ENCODE measurements at places on chromosomes 3 and 15. TPM values are rescaled to one million over a fixed set of nuclear protein-coding genes. Genes with fewer than 3 reads are reported as not detected.

GRCh38 chr3:46100812-46101211 lies 73.5 kb upstream of the XCR1 start:
- H3K4me1 ChIP-seq = peaks cover 18% of the 10 kb centered on the region
- DNase-seq = no peak
- peaks cover 6% of the 10 kb centered on the region for H3K36me3 ChIP-seq
- no peaks in the 10 kb centered on the region for H3K27me3 ChIP-seq
- H3K27ac ChIP-seq = peak overlapping the region; percentile 51

GRCh38 chr3:55875113-55875512 lies 388.0 kb upstream of the WNT5A start:
- no peaks in the 10 kb centered on the region for H3K36me3 ChIP-seq
- H3K27ac ChIP-seq = no peak overlapping the region
- H3K4me1 ChIP-seq = peaks cover 10% of the 10 kb centered on the region
- H3K4me3 ChIP-seq = no peak overlapping the region
- H3K27me3 ChIP-seq = no peaks in the 10 kb centered on the region

GRCh38 chr15:37289109-37289765 lies 188.9 kb upstream of the MEIS2 start:
- H3K27me3 ChIP-seq = no peaks in the 10 kb centered on the region
- H3K4me1 ChIP-seq = no peaks in the 10 kb centered on the region
- H3K36me3 ChIP-seq = no peaks in the 10 kb centered on the region
- peak; percentile 38 for DNase-seq

DNA sequence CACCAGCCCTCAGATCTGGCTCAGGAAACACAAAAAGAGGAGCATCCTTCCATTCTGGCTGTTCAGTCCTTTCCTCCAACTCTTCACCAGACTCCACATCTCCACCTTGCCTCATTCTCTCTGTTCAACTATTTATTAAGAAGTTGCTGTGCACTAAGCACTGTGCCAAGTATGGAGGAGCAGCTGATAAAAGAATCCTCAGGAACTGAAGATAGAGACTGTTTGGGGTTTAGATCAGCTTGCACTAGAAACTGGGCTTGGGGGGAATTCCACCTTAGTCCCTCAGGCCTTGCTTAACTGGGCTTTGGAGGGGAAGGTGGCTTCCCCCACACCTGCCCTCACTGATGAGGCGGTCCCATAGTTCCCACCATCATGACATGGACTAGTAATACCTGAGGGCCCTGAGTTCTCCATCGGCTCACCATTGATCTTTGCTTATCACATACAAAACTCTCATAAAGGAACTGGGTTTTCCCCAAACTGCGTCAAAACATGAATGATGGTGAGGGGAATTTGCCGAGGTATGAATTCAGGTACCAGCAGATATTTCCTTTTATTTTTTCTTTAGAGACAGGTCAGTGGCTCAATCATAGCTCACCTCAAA lies 1.7 kb upstream of the CCR8 start:
- no peak overlapping the region for H3K27ac ChIP-seq
- H3K27me3 ChIP-seq = no peaks in the 10 kb centered on the region
- no peaks in the 10 kb centered on the region for H3K36me3 ChIP-seq
- H3K4me1 ChIP-seq = no peaks in the 10 kb centered on the region

GRCh38 chr3:184428561-184429175 lies 48.8 kb downstream of the CHRD start:
- H3K36me3 ChIP-seq = no peaks in the 10 kb centered on the region
- peaks cover 10% of the 10 kb centered on the region for H3K4me1 ChIP-seq
- no peak overlapping the region for H3K27ac ChIP-seq
- DNase-seq = no peak
- H3K4me3 ChIP-seq = no peak overlapping the region
- peaks cover 5% of the 10 kb centered on the region for H3K27me3 ChIP-seq

- H3K4me1 ChIP-seq = no peaks in the 10 kb centered on the region
- no peaks in the 10 kb centered on the region for H3K36me3 ChIP-seq
- H3K4me3 ChIP-seq = no peak overlapping the region
- no peaks in the 10 kb centered on the region for H3K27me3 ChIP-seq
- no peak for DNase-seq
Measured at GRCh38 chr3:183341545-183342288, 86.7 kb downstream of the MCF2L2 start.

DNA sequence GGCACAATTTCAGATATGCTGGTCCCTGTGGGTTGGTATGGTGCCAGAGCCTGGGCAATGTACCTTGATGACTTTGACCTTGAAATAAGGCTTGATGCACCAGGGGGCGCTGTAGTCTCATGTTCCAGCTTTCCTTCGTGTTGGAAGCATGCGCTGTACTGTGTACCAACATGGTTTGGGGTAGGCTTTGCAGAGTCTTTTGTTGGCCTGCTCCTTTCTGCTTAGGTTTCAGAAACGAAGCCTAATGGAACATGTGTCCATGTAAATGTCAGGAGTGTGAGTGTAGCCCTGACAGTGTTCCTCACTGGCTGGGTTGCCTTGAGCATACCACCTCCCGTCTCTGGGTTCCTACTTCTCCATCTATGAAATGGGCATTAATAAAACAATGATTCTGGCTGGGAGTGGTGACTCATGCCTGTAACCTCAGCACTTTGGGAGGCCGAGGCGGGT lies 3.6 kb upstream of the CCR4 start:
- H3K4me3 ChIP-seq = no peak overlapping the region
- H3K27me3 ChIP-seq = no peaks in the 10 kb centered on the region
- no peaks in the 10 kb centered on the region for H3K4me1 ChIP-seq
- H3K27ac ChIP-seq = no peak overlapping the region

- peaks cover 39% of the 10 kb centered on the region for H3K4me1 ChIP-seq
- DNase-seq = peak; percentile 85
- H3K4me3 ChIP-seq = peak overlapping the region; percentile 14
- H3K36me3 ChIP-seq = no peaks in the 10 kb centered on the region
- peak overlapping the region; percentile 94 for H3K27ac ChIP-seq
Measured at GRCh38 chr15:48565560-48566482, 79.7 kb downstream of the FBN1 start.

DNA sequence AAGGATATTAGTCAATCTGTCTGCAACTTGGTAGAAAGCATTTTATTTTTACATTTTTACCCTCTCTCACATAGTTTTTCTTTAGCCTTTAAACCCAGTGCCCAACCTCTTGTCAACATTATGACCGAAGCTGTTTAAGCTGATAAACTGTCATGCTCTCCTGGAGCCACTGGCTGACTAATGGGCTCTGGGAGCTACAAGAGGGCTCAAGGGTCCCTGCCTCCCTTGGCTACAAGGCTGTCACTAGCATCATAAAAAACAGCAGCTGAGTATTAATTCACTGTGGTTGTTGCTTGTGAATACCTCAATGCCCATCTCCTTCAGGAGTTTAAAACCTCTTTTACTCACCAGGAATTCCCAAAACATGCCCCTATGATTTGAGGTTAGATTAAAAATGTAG lies 237.9 kb downstream of the ZMAT3 start:
- DNase-seq = no peak
- no peaks in the 10 kb centered on the region for H3K4me1 ChIP-seq
- H3K27ac ChIP-seq = no peak overlapping the region
- H3K36me3 ChIP-seq = no peaks in the 10 kb centered on the region
- no peaks in the 10 kb centered on the region for H3K27me3 ChIP-seq

- no peaks in the 10 kb centered on the region for H3K27me3 ChIP-seq
- DNase-seq = peak; percentile 73
- H3K27ac ChIP-seq = peak overlapping the region; percentile 9
- H3K4me3 ChIP-seq = no peak overlapping the region
Measured at GRCh38 chr3:99774467-99774866, 43.2 kb upstream of the CMSS1 start.

DNA sequence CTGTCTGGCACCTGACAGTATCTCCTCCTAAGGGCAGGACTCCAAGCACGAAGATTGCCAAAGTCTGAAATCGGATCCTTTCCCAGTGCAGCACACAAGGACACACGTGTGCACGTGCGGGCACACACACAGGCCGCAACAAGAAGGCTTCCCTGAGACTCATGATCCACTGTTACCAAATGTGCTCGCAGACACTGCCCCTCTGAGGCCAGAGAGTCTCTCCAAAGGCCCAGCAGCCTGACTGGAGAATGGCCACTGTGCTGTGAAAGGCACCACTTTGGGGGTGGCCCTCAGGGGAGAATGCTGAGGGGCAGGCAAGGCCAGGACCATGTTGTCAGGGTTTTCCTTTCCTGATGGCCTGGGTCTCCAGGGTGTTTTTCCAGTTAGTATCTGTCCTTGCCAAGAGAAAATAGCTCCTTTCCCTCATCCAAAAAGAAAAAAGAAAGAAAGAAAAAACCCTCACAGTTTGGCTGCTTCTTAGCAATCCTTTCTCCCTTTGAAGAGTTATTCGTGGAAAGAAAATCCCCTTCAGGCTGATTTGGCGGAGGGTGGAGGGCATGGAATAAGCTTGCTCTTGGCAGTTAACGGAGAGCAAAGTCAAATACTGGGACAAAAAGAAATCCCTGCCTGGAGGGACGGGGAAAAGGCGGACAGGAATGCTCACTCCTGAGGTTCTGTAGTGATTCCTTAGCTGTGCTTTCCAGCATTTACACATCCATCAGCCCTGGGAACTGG lies 112.2 kb upstream of the ETV5 start:
- H3K4me1 ChIP-seq = no peaks in the 10 kb centered on the region
- H3K27ac ChIP-seq = no peak overlapping the region
- H3K27me3 ChIP-seq = peaks cover 31% of the 10 kb centered on the region

DNA sequence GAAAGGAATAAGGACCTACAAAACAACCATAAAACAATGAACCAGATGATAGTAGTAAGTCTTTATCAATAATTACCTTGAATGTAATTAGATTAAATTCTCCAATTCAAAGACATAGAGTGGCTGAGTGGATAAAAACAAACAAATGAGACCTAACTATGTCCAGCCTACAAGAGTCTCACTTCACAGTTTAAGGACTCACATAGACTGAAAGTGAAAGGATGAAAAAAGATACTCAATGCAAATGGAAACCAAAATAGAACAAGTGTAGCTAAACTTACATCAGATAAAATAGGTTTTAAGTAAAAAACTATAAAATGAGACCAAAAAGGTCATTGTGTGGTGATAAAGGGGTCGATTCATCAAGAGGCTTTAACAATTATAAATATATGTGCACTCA lies 21.9 kb upstream of the NR1I2 start:
- H3K4me1 ChIP-seq = no peaks in the 10 kb centered on the region
- H3K27me3 ChIP-seq = peaks cover 63% of the 10 kb centered on the region
- no peak overlapping the region for H3K4me3 ChIP-seq
- no peak overlapping the region for H3K27ac ChIP-seq
- no peak for DNase-seq

GRCh38 chr3:100864471-100865250 lies 128.6 kb downstream of the ABI3BP start:
- H3K27ac ChIP-seq = no peak overlapping the region
- DNase-seq = no peak
- H3K27me3 ChIP-seq = no peaks in the 10 kb centered on the region
- H3K4me3 ChIP-seq = no peak overlapping the region

DNA sequence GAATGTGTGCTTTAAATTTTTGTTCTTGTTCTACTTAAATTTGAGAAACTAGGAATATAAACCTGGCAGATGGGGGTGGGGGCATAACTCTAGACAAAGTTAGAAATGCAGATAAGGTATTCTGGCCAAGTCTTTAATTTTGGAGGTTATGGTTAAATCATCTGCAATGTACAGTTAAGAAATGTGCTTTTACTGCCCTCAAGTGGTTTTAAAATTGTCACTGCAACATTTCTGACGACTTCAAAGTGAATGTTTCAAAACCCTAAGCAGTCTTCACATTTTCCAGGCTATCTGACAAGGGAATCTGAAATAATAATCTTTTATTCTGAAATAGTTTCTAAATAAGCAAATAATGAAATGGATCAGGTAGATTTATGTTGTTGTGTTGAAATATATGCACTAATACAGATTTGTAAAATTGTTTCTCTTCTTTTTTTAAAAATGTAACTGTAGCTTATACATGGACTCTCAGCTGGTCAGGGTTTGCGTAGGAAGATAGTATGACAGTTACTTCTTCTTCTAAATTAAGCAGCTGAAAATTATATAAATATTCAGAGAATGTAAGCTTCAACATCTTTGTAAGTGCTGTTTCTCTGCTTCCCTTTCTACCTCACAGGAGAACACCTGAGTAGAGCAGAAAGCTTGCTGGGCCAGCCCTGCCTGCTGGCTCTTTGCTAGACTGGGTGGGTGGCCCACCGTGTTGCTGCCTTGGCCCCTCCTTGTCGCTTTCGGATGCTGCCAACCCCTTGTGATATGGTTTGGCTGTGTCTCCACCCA lies 45.0 kb downstream of the SUCNR1 start:
- no peaks in the 10 kb centered on the region for H3K27me3 ChIP-seq
- H3K4me3 ChIP-seq = no peak overlapping the region
- DNase-seq = peak; percentile 50
- no peaks in the 10 kb centered on the region for H3K4me1 ChIP-seq
- no peaks in the 10 kb centered on the region for H3K36me3 ChIP-seq

DNA sequence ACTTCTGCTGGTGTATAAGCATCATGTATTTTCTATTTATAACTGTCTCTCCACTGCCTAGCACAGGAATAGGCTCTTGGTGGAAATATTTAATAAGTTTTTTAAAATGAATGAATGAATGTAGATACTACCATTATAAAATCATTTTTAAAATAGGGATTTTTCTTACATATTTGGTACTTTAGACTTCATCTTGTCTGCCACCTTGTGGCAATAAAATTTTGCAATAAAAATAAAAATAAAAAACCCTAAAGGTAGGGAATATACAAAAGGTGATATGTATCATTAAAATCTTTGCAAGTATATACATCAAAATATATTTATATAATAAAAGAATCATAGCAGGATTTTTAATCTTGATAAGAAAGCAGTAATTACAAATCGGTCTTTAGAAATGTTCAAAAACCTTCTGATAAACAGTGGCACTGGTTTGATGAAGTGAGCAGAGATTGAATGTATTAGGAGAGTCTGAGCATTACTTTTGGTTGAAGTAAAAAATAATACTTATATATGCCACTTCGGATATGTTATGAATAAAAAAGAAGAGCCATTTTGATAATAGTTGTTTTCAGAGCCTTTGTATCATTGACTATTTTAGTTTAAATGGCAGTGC lies 95.2 kb downstream of the SPATA16 start:
- no peak for DNase-seq
- no peak overlapping the region for H3K27ac ChIP-seq
- no peaks in the 10 kb centered on the region for H3K4me1 ChIP-seq
- H3K4me3 ChIP-seq = no peak overlapping the region

The NMNAT3 gene
- total RNA-seq = 1.9 TPM

The DTX3L gene
- 19.0 TPM for total RNA-seq

The PRRT3 gene
- 1.3 TPM for total RNA-seq

The KNG1 gene
- not detected for total RNA-seq
